ENCODE measurements at places on chromosomes 1 and 21.

DNA sequence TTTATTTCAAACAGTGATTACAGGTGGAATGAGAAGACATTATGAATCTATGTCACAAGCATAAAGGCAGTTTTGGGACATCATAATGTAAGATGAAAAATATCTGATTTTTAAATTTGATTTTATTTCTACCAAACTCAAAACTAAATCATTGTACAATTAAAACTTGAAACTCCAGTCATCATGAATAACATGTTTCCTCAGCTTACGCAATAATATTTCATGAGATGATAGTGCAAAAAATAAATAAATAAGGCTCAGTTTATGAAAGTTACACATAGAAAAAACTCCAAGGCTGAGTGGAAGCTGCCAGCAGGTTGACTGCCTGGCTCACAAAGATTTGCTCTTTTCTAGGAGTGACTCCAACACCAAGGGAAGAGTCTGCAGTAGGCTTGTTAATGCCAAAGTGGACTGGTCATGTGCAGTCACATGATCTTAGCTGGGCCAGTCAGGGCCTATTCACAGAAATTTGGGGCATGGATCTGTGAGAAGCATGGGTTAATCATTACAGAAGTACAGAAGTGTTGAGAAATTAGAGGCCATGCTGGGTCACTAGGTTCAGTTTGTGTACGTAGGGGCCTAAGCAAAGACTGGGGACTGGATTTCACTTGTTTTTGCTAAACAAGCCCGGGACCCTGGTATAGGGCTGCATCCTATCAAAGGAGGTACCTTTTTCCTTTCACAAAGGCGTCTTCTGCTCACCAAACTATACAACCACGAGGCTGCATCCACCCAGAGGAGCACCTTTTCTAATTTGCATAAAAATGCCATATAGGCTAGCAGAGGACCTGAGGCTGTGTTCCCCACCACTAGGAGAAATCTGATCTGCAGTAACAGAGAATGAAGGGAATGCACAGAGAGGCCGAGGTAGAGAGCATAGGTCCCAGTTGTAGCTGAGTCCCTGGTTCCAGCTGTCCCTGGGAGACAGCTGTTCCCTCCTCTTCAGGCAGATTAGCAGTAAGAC lies 4.9 kb upstream of the ABCA4 start:
- H3K27ac ChIP-seq, result no peak overlapping the region
- no peak for DNase-seq
- H3K4me1 ChIP-seq, result no peaks in the 10 kb centered on the region
- no peak overlapping the region for H3K4me3 ChIP-seq
- H3K36me3 ChIP-seq, result no peaks in the 10 kb centered on the region

DNA sequence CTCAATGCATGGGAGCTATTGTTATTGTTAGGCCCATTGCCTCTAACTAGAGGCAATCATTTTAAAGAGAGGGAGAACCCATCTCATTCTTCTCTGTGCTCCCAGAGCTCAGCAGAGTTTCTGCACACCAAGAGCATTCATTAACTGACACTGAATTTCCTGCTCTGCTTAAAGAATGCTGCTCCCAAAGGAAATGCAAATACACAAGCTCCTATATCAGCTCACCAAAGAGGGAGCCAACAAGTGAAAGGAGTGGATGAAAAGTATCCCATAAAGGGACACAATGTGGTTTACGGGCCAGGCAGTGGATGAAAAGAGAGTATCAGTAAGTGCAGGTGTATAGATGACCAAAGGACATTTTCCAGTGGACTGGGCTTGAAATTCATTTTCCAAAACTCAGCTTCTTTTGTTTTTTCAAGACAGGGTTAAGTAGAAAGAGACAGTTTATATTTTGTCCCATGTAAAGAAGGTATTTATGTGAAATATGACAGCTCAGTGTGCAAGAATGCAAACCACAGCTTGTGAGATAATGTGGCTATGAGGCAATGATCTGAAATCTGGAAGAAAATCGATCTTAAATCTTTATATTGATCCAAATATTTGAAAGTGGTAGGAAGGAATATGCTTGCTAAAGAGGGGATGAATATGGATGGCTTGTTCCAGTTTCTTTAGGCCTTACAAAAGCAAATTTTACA lies 207.7 kb upstream of the CAMK1G start:
- H3K4me3 ChIP-seq, result no peak overlapping the region
- no peaks in the 10 kb centered on the region for H3K36me3 ChIP-seq
- H3K27me3 ChIP-seq, result no peaks in the 10 kb centered on the region
- no peak for DNase-seq
- H3K27ac ChIP-seq, result no peak overlapping the region

DNA sequence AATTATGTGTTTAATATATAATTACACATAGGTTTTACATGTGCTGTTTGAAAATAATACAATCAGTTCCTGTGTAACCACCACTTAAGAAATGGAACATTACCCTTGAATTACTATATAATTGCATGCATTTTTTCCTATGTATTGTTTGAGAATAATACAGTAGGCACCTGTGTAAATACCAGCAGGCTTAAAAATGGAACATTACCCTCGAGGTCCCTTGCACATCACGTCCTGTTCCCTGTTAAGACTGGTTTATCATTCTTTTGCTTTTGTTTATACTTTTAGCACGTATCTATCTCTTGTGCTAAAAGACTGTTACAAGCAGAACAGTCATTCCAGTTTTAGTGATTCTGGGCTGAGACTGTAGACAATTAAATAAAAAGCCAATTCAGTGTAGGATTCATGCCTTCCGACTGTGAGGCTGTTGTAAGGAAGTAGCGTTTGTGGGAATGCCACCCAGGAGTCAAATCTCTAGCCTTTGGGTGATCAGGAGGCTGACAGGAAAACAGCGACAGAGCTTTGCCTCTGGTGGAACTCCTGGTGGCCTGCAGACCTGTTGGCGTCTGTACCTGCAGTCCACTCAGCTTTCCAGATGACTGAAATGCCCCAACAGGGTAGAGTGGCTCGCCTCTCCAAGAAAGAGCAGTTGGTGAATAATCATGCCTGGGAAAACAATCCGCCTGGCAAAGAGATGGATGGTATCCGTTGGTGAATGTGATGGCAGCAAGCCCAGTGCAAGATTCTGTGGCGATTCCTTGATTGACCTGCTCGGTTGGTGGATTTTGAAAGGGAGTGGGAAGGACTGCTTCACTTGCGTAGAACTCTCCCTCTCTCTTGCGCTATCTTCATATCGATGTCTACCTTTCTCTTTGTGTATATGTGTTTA lies 58.0 kb downstream of the DISC1 start:
- DNase-seq, result no peak
- H3K27me3 ChIP-seq, result no peaks in the 10 kb centered on the region
- H3K27ac ChIP-seq, result no peak overlapping the region

DNA sequence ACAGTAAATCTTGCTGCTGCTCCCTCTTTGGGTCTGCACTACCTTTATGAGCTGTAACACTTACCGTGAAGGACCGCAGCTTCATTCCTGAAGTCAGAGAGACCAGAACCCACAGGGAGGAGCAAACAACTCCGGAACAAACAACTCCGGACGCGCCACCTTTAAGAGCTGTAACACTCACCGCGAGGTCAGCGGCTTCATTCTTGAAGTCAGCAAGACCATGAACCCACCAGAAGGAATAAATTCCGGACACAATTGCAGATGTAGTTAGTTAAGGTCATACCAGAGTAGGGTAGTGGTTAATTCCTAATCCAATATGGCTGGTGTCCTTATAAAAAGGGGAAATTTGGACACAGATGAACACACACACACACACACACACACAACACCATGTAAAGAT lies 37.7 kb downstream of the VTCN1 start:
- no peak for DNase-seq
- H3K27ac ChIP-seq, result no peak overlapping the region
- no peaks in the 10 kb centered on the region for H3K4me1 ChIP-seq
- no peak overlapping the region for H3K4me3 ChIP-seq
- no peaks in the 10 kb centered on the region for H3K27me3 ChIP-seq
- H3K36me3 ChIP-seq, result no peaks in the 10 kb centered on the region

DNA sequence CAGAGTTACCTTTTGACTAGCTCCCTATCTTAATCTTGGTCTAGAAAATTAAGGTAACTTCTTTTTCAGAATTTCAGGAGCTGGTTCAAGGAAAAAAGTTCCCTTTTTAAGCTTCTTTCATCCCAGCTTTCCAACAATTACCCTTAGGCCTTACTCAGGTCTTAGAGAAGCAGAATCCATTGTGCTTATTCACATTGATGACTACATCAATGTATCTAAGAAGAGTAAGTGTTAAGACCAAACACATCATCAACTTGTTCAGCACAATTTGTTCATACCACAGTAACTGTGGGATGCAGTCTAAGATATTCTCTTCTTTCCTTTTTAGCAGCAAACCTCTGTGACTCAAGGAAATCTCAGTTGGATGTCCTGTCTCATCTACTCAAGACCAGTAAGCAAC lies 4.1 kb downstream of the MRPL9 start:
- no peak for DNase-seq
- H3K4me3 ChIP-seq, result no peak overlapping the region
- H3K27ac ChIP-seq, result no peak overlapping the region
- H3K27me3 ChIP-seq, result no peaks in the 10 kb centered on the region

- no peak overlapping the region for H3K27ac ChIP-seq
- no peak overlapping the region for H3K4me3 ChIP-seq
- no peak for DNase-seq
- H3K4me1 ChIP-seq, result no peaks in the 10 kb centered on the region
Measured at GRCh38 chr1:147516157-147516917, 25.0 kb upstream of the BCL9 start.

- H3K4me1 ChIP-seq, result no peaks in the 10 kb centered on the region
- no peaks in the 10 kb centered on the region for H3K27me3 ChIP-seq
- no peak for DNase-seq
- no peak overlapping the region for H3K27ac ChIP-seq
Measured at GRCh38 chr1:245232931-245233330, 78.1 kb downstream of the KIF26B start.

GRCh38 chr1:116717318-116717717 lies 36.9 kb upstream of the CD2 start:
- H3K4me3 ChIP-seq, result no peak overlapping the region
- H3K27me3 ChIP-seq, result no peaks in the 10 kb centered on the region
- H3K27ac ChIP-seq, result no peak overlapping the region
- no peaks in the 10 kb centered on the region for H3K4me1 ChIP-seq

DNA sequence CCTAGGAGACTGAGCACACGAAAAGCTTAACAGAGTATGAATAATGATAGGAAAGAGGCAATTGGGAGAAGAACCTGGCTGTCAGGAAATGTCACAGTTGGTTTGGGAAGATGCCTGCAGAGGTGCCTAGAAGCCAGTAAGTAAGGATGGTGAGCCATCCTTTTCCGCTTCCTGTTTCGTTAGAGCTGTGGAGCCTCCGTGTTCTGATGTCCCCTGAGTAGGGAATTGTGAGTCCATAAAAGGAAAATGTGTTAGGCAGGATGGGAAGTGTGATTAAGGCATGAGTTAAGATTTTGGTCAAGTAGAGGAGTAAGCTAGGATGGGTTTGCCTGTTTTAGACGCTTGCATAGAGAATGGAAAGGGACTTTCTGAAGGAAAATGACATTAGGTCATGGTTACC lies 9.0 kb downstream of the CLIC4 start:
- H3K36me3 ChIP-seq, result no peaks in the 10 kb centered on the region
- no peaks in the 10 kb centered on the region for H3K4me1 ChIP-seq
- no peaks in the 10 kb centered on the region for H3K27me3 ChIP-seq
- DNase-seq, result no peak

DNA sequence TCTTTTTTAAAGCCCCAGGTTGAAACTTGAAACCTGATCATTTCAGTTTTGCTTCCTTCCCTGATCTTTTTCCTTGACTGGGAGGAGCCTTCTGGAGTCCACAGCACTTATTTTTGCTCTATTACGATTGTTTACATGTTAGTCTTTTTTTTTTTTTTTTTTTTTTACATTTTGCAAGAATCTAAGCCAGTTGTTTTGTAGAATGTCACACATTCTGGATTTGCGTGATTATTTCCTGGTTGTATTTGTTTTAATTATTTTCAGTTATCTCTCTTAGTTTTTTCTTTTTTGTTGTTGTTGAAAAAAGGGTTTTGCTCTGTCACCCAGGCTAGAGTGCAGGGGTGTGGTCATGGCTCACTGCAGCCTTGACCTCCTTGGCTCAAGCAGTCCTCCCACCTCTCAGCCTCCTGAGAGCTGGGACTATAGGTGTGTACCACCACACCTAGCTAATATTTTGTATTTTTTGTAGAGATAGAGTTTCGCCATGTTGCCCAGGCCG lies 32.8 kb downstream of the OSBPL9 start:
- H3K4me3 ChIP-seq, result no peak overlapping the region
- H3K36me3 ChIP-seq, result no peaks in the 10 kb centered on the region
- no peaks in the 10 kb centered on the region for H3K27me3 ChIP-seq
- no peaks in the 10 kb centered on the region for H3K4me1 ChIP-seq

GRCh38 chr1:239242404-239242803 lies 144.0 kb upstream of the CHRM3 start:
- no peaks in the 10 kb centered on the region for H3K27me3 ChIP-seq
- H3K4me1 ChIP-seq, result no peaks in the 10 kb centered on the region
- H3K4me3 ChIP-seq, result no peak overlapping the region
- H3K36me3 ChIP-seq, result no peaks in the 10 kb centered on the region
- no peak overlapping the region for H3K27ac ChIP-seq
- no peak for DNase-seq

DNA sequence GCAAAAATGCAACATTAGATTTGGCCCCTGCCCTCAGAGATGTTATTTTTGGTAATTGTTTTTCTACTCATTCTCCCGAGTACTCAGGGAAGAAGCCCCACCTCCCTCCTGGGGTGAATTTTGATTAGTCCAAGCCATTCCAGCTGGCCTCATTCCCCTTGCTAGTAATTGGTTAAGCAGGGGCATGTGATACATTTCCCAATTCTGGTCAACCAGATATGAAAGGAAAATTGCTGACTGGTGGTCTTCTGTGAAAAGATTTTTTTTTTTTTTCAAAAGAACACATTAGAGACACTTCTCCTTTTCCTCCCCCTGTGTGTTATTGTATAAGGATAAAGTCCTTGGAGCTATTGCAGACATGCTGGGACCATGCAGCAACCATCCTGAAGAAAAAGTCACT lies 71.1 kb upstream of the AKT3 start:
- DNase-seq, result no peak
- no peak overlapping the region for H3K4me3 ChIP-seq
- H3K27me3 ChIP-seq, result peaks cover 3% of the 10 kb centered on the region
- H3K27ac ChIP-seq, result no peak overlapping the region

DNA sequence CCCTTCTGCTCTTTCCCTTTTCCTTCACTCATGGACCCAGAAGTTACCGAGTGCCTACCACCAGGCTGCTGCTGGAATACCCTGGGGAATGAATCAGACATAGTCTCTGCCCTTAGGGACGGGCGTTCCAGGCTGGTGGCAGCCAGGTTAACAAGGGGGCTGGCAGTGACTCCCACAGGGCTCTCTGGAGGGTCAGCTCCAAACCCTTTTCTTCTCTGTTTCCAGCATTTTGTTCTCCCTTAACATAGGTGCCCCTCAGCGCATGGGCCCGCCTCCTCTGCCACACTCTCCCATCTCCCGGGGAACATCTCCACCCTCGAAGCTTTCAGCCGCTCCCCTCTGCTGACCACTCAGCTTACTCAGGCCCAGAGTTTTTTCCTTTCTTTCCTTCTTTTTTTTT lies 62.9 kb upstream of the LRP8 start:
- no peaks in the 10 kb centered on the region for H3K4me1 ChIP-seq
- DNase-seq, result no peak
- no peaks in the 10 kb centered on the region for H3K27me3 ChIP-seq
- H3K27ac ChIP-seq, result no peak overlapping the region
- no peaks in the 10 kb centered on the region for H3K36me3 ChIP-seq
- no peak overlapping the region for H3K4me3 ChIP-seq
